T-helper 2 cell (primary cell): ENCODE measurements at places on chromosomes 1 and 21.
A peak's percentile ranks its signal among the peaks of the same experiment; 100 is the strongest.

- DNase-seq = peak; percentile 33
Measured at GRCh38 chr1:22104865-22105437, 37.9 kb downstream of the WNT4 start.

- no peak for DNase-seq
Measured at GRCh38 chr1:109689844-109690405, 2.3 kb downstream of the GSTM1 start.

DNA sequence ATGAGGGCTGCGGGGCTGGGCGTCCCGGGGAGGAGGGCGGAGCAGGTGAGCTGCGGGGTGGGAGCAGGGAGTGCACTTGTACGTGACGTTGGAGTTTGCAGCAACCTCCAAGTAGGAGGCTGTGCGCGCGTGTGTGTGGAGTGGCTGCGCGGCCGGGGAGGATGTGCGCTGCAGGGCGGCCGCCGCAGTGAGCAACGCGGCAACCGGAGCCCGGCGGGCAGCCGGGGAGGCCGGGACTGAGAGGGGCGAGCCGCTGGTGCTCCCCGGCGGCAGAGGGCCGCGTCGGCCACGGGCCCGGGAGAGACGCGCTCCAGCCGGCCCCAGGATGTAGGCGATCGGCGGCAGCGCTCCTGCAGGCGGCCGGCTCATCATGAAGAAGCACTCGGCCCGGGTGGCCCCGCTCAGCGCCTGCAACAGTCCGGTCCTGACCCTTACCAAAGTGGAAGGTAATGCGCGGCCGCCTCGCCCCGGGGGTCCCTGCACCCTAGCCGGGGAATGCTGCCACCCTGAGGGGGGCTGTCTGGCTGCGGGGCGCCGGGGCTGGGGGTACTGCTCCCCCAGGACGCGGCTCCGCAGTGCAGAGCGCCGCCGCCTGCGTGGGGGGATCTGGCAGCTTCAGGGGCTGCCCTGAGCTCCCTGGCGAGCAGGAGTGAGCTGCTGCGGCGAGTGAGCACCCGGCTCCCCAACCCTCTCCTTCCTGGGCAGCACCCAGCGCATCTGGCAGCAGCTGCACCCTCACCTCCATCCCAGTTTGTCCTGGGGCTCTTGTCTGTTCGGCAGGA, 158.9 kb upstream of the COA6 start:
- no peak for DNase-seq

- no peak for DNase-seq
Measured at GRCh38 chr1:199298825-199299224, 660.0 kb downstream of the PTPRC start.
